ENCODE measurements at places on chromosomes 12 and 14.

DNA sequence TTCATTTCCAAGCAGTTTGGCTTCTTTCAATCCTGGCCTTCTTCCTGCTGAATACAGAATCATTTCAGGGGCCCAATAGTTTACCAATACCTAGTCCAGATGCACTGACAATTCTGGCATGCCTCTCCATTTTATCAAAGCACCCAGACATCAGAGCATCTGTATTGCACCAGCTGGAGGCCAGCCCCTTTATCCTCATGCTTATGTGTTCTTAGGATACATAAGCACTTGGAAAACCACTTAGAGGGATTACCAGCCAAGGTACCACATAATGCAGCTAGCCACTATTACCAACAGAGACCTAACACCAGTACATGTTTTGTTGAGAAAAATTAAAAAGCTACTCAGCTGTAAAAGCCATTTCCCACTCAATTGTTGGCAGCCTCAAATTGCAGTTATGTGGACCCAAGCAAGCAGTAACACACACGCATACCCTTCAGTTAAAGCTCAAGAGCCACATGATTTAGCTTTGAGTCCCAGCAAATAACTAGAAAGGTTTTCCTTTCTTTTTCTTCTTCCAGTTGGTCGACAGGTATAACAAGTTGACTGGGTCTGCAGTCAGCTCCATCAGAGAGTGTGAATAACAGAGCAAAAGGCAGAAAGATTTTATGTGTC is 263.8 kb downstream of the DIO2 start:
- DNase-seq, result no peak

DNA sequence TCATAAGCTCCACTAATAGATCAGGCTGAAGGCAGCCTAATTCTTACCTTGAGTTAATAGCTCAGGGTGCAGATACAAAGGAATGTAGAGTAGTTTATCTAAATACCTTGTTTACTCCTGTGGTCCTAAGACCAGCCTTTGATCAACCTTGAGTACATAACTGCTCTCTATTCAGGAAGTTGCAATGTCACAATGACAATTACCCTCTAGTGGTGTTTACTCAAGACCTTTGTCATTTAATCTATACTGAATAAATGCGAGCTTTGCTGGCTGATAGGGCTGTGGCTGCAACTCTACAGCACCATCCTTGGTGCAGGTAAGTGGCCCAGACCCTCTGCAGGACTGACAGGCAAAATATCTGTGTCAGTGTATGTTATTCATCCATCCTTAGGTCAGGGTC is 282.7 kb downstream of the ATXN7L3B start:
- no peak for DNase-seq

GRCh38 chr14:24315807-24316596 is 4.7 kb downstream of the LTB4R start:
- DNase-seq, result no peak

DNA sequence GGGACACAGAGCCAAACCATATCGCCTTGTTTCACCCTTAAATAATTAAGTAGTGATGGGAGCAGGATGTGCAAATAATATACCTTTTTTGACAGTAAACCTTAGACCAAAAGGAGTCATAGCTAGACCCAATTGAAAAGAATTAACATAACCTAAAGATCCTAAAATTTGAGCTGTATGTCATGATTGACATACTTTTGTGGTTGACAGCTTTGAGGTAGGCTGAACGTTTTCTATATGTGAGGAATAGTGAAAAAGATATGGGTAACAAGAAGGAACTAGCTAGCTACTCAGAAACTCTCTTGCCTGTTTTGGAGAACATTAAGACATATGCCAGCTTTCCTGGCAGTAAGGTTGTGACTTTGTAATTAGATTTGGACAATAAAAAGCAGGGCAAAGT is 320.6 kb downstream of the KCNC2 start:
- DNase-seq, result no peak

- DNase-seq, result no peak
Observed at GRCh38 chr12:1878214-1878613, 40.2 kb downstream of the CACNA2D4 start.

- DNase-seq, result no peak
Observed at GRCh38 chr14:31668348-31668747, 107.1 kb downstream of the NUBPL start.

DNA sequence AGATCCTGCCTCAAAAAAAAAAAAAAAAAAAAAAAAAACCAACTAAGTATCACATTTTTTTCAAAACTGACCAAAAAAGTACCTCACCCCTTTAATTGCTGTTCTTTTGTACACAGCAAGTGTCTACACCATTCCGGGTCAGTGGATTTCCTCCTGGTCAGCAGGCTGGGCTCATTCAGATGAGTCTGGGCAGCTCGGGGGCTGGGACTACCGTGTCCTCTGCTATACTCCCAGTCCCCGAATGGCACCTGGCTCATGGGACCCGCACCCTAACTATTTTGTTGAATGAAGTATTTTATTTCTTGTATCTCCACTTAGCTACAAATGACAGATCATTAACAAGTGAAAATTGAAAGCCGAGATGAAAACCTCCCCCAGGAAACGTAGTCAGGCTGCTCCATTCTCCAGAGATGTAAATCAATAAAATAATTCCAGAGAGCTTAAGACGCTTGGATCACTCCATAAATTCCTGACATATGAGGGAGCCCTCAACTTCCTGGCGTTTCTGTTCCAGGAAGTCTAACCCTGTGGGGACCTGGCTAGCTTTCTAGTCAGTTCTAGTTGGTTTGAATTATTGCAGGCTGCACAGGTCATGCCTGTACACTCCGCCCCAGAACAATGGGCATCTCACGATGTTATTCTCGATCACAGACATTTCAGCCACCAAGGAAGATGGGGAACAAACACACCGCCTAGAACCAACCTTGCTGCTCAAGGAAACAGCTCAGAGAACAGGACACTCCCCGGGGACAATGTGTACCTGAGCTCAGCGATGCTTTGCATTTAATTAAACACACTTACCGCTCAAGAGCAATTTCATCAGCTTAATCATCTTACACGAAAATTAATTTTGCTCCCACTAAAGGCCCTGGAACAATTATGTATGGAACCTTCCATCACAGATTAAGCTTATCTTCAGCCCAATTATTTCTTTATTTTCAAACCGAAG is 76.3 kb downstream of the RIMBP2 start:
- DNase-seq, result no peak

Measured in stimulated activated CD8-positive, alpha-beta memory T cell treated with anti-CD3 and anti-CD28 coated beads, Interleukin-4, amount 100 ng/mL, for 48 hours (primary cell).